ENCODE measurements at places on chromosomes 13 and 19.

- DNase-seq = no peak
These were observed 875 bp upstream of the PEAK3 start for GRCh38 chr19:2282862-2283237.

GRCh38 chr19:720345-721160 lies 11.8 kb downstream of the PALM start:
- no peak for DNase-seq

GRCh38 chr13:114027826-114028225 lies 54.0 kb upstream of the C13orf46 start:
- DNase-seq = no peak

DNA sequence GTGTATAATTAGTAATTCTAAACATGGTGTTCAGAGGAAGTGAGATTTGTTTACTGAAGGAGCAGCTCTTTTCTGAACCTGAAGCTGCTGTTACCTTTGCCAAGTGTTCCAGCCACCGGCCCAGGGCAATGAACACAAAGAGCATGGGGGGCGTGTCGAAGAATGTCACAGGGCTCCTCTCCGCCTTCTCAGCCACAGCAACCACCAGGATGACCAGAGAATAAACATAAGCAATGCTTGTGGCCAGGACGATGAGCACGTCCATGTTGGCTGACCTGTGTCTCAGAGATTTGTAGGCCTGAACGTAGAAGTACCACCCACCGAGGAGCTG lies 53.1 kb downstream of the ATP7B start:
- DNase-seq = no peak

- DNase-seq = no peak
These were observed 113.5 kb downstream of the COG6 start for GRCh38 chr13:39768962-39769361.

Data from renal pelvis (tissue), 12 donors.